T-cell (primary cell): ENCODE measurements at places on chromosomes 1 and 21. TPM values are rescaled to one million over a fixed set of nuclear protein-coding genes. Genes with fewer than 3 reads are reported as not detected.

DNA sequence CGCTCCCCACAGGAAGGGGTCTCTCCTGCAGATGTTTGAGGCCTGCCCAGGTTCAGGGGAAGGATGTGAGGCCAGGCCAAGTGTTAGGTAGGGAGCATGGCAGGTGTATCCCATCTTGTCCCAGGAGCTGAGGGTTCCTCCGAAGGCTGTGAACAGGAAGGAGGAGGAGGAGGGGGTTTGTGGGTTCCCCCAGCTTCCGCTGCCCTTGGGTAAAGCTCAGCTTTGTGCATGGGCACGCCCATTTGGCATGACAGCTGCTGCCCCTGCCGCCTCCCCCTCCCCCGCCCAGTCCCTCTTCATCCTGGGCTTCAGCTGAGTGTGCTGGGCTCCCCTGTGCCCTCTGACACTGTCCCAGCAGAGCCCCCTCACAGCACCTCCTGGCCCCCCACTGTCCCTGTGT, 25.5 kb downstream of the TNFRSF8 start:
- H3K4me1 ChIP-seq = peaks cover 23% of the 10 kb centered on the region
- H3K36me3 ChIP-seq = no peaks in the 10 kb centered on the region
- H3K27ac ChIP-seq = peak overlapping the region; percentile 79
- no peaks in the 10 kb centered on the region for H3K27me3 ChIP-seq
- H3K4me3 ChIP-seq = peak overlapping the region; percentile 18

- no peaks in the 10 kb centered on the region for H3K27me3 ChIP-seq
- DNase-seq = no peak
- H3K4me3 ChIP-seq = no peak overlapping the region
- H3K27ac ChIP-seq = no peak overlapping the region
Observed at GRCh38 chr1:71028981-71029380, 18.6 kb downstream of the PTGER3 start.

GRCh38 chr1:8510041-8510823, 192.3 kb downstream of the SLC45A1 start:
- H3K27ac ChIP-seq = peak overlapping the region; percentile 66
- H3K36me3 ChIP-seq = peaks cover 6% of the 10 kb centered on the region
- DNase-seq = peak; percentile 45
- no peaks in the 10 kb centered on the region for H3K27me3 ChIP-seq
- peaks cover 28% of the 10 kb centered on the region for H3K4me1 ChIP-seq

GRCh38 chr1:180384286-180385005, 117.9 kb downstream of the ACBD6 start:
- no peaks in the 10 kb centered on the region for H3K36me3 ChIP-seq
- no peaks in the 10 kb centered on the region for H3K27me3 ChIP-seq
- no peaks in the 10 kb centered on the region for H3K4me1 ChIP-seq
- H3K4me3 ChIP-seq = no peak overlapping the region
- DNase-seq = no peak
- no peak overlapping the region for H3K27ac ChIP-seq

The MEF2D gene
- total RNA-seq = 67.1 TPM

The MFSD2A gene
- 0.39 TPM for total RNA-seq

DNA sequence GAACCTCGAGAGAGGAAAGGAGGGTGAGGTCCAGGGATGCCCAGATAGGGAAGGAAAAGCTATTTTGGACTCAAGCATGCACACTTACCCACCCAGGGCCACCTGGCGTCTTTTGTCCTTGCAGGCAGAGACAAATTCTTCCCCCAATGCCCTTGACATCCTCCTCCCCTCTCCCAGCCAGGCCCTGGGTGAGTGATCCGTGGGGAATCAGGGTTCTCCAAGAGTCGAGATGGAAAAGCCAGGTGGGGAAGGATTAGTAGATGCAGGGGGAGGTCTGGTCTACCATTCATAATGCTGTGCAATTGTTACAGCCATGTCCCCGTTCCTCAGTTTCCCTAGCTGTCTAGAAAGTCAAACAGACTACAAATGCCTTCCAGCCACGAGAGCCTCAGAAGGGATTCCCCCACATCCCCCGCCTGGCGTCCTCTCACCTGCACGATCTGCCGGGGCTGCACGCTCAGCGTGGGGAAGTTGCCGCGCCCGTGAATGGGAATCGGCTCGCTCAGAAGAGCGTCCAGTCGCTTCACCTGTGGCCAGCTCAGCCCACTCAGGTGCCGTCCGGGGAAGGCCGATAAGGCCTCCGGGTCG, 580 bp downstream of the TENT5B start:
- DNase-seq = no peak
- peaks cover 8% of the 10 kb centered on the region for H3K27me3 ChIP-seq
- no peaks in the 10 kb centered on the region for H3K36me3 ChIP-seq
- no peak overlapping the region for H3K4me3 ChIP-seq

The CC2D1B gene
- total RNA-seq = 86.5 TPM

GRCh38 chr21:18549214-18549905, 145.8 kb upstream of the TMPRSS15 start:
- no peak overlapping the region for H3K27ac ChIP-seq
- DNase-seq = no peak
- no peaks in the 10 kb centered on the region for H3K36me3 ChIP-seq
- no peak overlapping the region for H3K4me3 ChIP-seq
- no peaks in the 10 kb centered on the region for H3K27me3 ChIP-seq

DNA sequence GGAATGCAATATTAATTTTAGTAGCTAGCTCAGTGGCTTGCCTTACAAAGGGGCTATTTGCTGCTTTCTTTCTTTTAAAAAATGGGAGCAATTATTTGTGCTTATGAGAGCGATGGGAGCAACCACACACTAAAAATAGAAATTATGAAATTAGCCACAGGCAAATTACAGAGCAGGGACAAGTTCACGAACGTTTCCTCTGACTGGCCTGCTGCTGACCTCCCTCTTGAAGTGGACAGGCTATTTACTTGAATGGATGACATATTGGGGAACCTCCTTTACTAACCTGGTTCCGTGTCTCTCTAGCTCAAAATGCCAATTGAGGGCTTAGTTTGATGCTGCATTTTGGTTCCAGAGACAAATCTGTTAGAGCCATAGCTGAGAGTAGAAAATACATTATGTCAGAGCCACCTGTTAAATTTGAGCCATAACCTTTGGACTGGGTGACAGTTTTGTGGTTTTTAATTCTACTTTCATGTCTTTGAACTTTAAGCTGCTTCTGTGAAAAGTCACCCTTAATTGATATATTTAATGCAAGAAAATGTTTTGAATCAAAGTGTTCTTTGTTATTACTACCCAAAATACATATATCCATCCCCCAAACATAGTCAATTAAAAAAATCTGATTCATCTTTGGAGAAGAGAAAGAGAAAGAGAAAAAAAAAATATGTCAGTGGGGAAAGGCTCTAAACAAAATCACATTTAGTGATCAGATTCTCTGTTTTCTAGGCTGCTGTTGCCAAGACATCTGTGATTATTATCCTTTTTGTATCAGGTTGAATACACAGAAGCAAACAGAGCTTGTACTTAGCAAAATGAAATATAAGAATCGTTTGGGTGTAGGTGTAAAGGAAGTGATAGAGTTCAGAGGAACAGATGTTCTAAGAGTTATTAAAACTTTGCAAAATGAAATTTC, 351.9 kb downstream of the ADGRL2 start:
- no peaks in the 10 kb centered on the region for H3K36me3 ChIP-seq
- H3K27me3 ChIP-seq = no peaks in the 10 kb centered on the region
- no peaks in the 10 kb centered on the region for H3K4me1 ChIP-seq
- H3K27ac ChIP-seq = no peak overlapping the region
- DNase-seq = no peak
- no peak overlapping the region for H3K4me3 ChIP-seq

DNA sequence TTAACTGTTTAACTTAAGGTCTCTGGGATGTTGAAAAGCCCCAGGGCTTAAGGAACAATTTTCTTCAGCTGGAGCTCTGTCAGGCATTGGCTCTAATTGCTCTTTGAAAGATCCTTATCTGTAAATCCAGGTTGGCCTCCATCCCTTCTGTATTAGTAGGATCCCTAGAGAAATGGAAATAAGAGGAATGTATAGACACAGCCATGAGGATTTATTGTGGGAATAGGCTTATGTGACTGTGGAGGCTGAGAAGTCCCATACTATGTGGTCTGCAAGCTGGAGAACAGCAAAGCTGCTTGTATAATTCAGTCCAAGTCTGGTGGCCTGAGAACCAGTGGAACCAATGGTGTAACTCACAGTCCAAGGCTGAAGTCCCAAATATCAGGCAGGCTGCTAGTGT, 47.6 kb upstream of the VAV3 start:
- H3K36me3 ChIP-seq = no peaks in the 10 kb centered on the region
- H3K4me1 ChIP-seq = no peaks in the 10 kb centered on the region
- H3K4me3 ChIP-seq = no peak overlapping the region
- peaks cover 2% of the 10 kb centered on the region for H3K27me3 ChIP-seq
- DNase-seq = no peak

- H3K27ac ChIP-seq = no peak overlapping the region
- H3K27me3 ChIP-seq = no peaks in the 10 kb centered on the region
- peaks cover 4% of the 10 kb centered on the region for H3K4me1 ChIP-seq
Observed at GRCh38 chr1:3895279-3895950, 4.7 kb downstream of the C1orf174 start.

DNA sequence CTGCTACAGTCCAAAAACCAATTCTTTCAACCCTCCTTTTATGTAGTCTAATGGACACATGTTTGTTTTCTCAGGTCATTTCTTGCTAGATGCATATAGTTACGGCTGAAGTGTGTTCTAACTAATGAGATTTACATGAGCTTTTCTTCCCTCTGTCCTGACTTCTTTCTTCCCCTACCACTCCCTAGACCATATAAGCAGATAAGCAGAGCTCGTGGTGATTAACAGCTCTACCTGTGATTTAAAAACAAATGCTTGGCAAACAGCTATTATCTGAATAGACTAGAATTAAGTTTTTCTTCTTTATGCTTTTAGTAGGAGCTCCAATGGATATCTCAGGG, 18.6 kb downstream of the KHDRBS1 start:
- peaks cover 54% of the 10 kb centered on the region for H3K36me3 ChIP-seq
- no peak overlapping the region for H3K4me3 ChIP-seq
- no peaks in the 10 kb centered on the region for H3K4me1 ChIP-seq
- H3K27ac ChIP-seq = no peak overlapping the region

GRCh38 chr1:26096471-26096870, 15.2 kb upstream of the PDIK1L start:
- H3K36me3 ChIP-seq = no peaks in the 10 kb centered on the region
- H3K4me3 ChIP-seq = no peak overlapping the region
- DNase-seq = no peak
- H3K4me1 ChIP-seq = no peaks in the 10 kb centered on the region
- H3K27ac ChIP-seq = no peak overlapping the region
- H3K27me3 ChIP-seq = peaks cover 21% of the 10 kb centered on the region

DNA sequence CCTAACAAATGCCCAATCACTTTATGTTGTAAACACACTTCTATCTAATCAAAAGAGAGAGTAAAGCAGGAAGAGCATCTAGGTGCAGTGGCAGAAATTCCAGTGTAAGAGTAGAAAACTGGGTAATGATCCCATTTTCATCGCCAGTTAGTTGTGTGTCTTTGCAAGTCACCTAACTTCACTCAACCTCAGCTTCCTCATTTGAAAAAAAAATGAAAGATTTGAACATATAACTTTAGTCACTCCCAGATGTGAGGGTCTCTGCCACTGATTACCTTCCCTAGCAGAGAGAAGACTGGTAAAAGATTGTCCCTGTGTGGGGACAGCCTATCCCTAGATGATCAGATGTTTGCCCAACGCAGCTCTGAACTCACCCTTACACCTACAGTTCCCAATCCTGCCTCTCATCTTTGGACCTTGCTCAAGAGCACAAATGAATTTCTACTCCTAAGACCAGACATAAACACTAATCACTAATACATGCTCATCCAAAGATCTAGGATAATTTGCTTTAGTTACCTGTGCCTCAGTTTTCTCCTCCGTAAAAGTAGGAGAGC, 25.2 kb upstream of the DUSP23 start:
- H3K36me3 ChIP-seq = no peaks in the 10 kb centered on the region
- no peak overlapping the region for H3K27ac ChIP-seq
- no peaks in the 10 kb centered on the region for H3K4me1 ChIP-seq
- DNase-seq = no peak
- no peak overlapping the region for H3K4me3 ChIP-seq

DNA sequence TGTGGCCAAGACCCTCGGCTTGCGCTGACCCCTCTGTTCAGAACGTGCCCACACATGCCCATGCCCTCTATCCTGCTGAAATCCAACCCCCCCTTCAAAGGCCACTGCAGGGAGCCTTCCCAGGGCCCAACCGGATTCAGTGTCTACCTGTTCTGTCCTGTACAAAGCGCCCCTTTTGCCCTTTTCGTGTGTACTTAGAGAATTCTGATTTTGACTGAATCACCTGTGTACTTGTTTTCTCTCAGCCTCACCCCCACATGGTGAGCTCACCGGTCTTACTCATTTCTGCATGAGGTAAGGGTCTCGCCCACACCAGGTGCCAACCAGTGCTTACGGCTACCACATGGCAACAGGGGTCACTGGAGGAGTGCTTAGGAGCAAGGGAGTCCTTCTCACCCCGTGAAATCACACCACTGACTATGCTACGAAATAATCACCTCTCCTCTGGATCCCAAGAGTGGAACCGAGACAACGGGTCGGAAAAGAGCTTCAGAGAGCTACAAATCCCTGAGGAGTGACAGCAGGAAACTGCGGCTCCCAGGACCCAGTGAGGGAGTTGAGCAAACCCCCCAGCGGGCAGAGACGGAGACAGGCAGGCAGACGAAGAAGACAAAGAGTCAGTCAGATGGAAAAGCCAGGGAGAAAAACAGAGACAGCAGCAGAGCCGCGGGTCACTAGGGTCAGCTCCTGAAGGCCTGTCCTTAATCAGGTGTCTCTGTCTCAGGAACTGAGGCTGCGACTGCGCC, 2.1 kb upstream of the S100A2 start:
- no peak overlapping the region for H3K27ac ChIP-seq
- H3K27me3 ChIP-seq = no peaks in the 10 kb centered on the region
- no peaks in the 10 kb centered on the region for H3K36me3 ChIP-seq
- H3K4me1 ChIP-seq = peaks cover 4% of the 10 kb centered on the region

- H3K27ac ChIP-seq = no peak overlapping the region
- no peaks in the 10 kb centered on the region for H3K27me3 ChIP-seq
- no peak overlapping the region for H3K4me3 ChIP-seq
- H3K4me1 ChIP-seq = peaks cover 44% of the 10 kb centered on the region
- H3K36me3 ChIP-seq = no peaks in the 10 kb centered on the region
Observed at GRCh38 chr21:43923391-43923790, 58.4 kb downstream of the AGPAT3 start.

- no peaks in the 10 kb centered on the region for H3K27me3 ChIP-seq
- no peak overlapping the region for H3K27ac ChIP-seq
- no peak for DNase-seq
- H3K36me3 ChIP-seq = no peaks in the 10 kb centered on the region
Observed at GRCh38 chr1:218718977-218719376, 373.8 kb downstream of the TGFB2 start.

DNA sequence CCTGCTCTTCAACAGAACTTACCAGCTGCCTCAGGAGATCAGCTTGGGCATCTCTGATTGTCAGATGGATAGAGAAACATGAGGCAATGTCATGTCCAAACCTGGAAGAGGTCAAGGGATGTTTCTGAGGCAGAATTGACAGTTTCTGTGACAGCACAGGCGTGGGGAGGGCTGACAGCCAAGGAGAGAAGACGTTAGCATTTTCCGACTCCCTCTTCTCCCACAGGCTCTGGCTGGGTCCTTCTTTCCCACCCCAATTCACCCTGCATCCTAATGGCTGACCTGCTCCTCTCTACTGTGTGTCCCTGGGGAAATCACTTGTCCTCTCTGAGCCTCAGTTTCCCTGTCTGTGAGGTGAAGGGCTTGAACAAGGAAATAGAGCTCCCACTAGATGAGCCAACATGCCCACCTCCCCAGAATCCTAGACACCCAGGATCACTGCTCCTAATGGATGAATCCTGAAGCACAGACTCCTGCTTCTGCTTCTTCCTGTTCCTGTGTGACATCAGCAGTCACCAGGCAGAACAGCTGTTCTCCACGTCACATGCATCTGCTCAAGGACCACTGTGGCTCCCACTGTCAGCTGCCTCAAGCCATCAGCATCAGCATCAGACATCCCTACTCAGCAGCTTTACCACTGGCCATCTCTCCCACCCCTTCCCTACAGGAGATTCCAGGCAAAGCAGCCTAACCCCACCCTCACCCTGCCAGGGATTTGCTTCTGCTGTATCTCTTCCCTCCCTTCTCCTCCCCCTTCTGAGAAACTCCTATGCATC, 408.0 kb downstream of the MATN1 start:
- H3K27ac ChIP-seq = no peak overlapping the region
- H3K4me1 ChIP-seq = no peaks in the 10 kb centered on the region
- H3K4me3 ChIP-seq = no peak overlapping the region
